NCI-H187 treated with DMSO at 0.1 percent for 48 hours (cell line): ENCODE measurements at places on chromosomes 5 and 9.

DNA sequence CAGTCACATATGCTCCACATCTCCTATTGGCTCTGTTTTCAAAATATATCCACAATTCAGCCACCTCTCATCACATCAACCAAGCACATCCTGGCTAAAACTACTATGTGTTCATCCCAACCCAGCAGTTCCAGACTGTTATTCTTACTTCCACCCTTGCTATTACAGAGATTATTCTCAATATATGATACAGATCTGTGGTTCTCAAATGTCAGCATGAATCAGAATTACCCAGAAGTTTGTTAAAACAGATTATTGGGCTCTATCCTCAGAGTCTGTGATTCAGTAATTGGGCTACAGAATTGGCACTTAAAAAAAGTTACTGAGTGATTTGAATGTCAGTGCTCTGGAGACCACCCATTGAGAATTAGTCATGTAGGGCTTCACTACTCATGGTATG lies 78.8 kb upstream of the IZUMO3 start:
- no peak for DNase-seq

GRCh38 chr9:18979367-18979766 lies 53.6 kb downstream of the SAXO1 start:
- DNase-seq: no peak

GRCh38 chr5:40367255-40367654 lies 312.5 kb upstream of the PTGER4 start:
- DNase-seq: no peak

- DNase-seq: no peak
Measured at GRCh38 chr5:84016085-84016484, 295.4 kb upstream of the HAPLN1 start.

DNA sequence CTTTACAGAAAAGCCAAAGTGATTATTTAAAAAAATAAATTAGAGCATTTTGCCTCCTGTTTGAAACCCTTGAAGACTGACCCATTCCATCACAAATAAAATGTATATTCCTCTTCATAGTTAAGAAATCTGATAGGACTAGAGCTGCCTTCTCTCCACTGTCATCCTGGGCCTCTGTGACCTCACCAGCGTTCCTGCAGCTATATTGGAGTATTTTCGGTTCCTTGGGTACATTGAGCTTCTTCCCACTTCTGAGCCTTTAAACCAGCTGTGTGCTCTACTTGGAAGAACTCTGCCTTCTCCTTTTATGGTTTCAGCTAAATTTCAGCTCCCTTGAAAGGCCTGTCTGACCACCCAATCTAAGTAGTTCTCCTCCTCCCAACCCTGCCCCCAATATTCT lies 99.1 kb upstream of the ABCA1 start:
- no peak for DNase-seq

- DNase-seq: no peak
Measured at GRCh38 chr5:150490296-150490669, 17.6 kb upstream of the NDST1 start.

GRCh38 chr9:37034305-37034937 lies 353 bp upstream of the PAX5 start:
- no peak for DNase-seq

- no peak for DNase-seq
Measured at GRCh38 chr5:145554399-145554798, 280.7 kb downstream of the PRELID2 start.

DNA sequence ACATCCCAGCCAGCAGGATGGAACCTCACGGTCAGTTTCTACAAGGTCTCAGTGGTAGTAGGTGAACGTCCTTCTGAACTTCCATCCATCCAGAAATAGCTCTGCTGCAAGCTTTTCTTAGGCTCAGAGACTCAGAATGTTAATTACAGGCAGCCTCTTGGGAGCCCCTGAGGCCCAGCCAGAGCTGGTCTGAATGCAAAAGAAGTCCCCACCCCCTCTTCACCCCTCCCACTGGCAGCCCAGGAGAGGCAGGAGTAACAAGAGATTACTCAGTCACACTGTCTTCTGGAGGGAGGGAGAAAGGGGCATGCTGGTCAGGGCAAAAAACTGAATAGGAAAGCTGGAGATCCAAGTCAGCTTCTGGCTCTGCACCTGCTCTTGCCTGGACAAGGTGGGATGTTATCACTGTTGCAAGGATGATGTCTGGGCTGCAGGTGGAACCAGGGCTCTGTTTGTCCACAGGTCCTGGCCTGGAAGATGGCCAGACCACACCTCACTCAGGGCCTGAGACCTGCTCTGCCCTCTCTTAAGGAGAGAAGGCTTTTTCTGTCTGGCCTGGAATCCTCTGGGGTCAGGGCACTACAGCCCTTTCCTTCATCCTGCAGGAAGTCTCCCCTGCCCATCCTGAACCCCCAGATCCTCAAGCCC lies 9.1 kb downstream of the ENHO start:
- DNase-seq: no peak

DNA sequence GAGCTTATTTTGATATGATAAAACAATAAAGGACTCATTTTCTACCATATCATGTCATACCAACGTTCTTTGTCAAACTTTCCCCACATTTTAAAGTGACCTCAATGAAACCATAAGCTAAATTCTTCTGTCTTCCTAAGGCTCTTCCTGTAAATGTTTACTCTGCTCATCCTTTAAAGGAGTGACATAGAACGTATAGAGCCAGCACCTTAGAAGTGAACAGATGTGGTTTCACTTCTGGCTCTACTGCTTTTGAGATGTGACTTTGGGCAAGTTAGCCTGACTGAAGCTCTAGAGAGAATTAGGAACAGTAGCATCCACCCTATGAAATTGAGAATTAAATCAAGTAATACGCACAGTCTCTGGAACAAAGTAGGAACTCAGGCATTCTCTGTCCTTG lies 24.1 kb downstream of the SAR1B start:
- no peak for DNase-seq

DNA sequence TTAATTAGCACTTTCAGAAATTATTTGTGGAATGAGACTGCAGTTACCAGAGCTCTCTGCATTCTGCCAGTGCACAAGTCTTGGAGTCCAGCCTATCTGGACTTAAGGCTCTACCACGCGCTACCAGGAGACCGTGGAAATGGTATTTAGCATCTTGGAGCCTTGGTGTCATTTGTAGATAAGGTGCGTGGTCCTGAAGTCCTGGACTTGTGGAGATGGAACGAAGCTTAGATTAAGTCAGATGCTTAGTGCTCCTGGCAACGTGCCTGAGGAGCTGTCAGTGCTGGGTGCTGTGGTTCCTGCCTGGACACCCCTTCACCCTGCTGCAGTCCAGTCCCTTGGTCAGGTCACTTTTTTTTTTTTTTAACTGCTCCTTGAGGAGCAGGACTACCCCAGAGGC lies 59.7 kb downstream of the RCL1 start:
- DNase-seq: no peak

GRCh38 chr5:143031781-143032580 lies 261.8 kb downstream of the ARHGAP26 start:
- DNase-seq: no peak

- no peak for DNase-seq
Measured at GRCh38 chr5:2239201-2239910, 356.6 kb upstream of the IRX4 start.

- DNase-seq: no peak
Measured at GRCh38 chr5:61901997-61902396, 404.0 kb upstream of the KIF2A start.

GRCh38 chr5:39160576-39161213 lies 58.7 kb downstream of the FYB1 start:
- no peak for DNase-seq

DNA sequence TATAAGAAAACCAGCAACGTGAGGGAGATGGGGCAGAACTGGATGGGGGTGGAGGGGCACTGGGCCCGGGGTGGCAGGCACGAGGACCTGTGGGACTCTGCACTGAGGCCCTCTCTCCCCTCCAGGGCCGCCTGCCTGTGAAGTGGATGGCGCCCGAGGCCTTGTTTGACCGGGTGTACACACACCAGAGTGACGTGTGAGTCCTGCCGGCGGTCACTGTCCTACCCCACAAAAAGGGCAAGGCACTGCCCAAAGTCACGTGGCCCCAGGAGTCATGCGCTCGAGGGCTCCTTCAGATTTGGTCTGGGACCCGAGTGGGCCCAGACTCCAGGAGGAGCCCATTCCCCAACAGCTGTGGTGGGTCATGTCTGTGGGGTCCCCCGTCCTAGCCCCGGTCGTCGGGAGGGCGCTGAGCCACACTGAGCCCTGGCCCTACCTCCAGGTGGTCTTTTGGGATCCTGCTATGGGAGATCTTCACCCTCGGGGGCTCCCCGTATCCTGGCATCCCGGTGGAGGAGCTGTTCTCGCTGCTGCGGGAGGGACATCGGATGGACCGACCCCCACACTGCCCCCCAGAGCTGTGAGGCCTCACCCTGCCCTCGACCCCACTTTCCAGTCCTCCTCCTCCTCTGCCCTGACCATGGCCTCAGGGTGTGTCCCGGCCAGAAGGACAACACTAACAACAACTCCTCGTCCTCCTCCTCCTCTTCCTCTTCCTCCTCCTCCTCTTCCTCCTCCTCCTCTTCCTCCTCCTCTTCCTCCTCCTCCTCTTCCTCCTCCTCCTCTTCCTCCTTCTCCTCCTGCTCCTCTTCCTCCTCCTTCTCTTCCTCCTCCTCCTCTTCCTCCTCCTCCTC lies 9.7 kb downstream of the FGFR4 start:
- DNase-seq: no peak

GRCh38 chr5:150138551-150139265 lies 16.9 kb downstream of the PDGFRB start:
- DNase-seq: no peak

GRCh38 chr5:16051246-16051755 lies 128.3 kb downstream of the MARCHF11 start:
- DNase-seq: no peak

- DNase-seq: no peak
Measured at GRCh38 chr9:129646252-129646651, 4.3 kb upstream of the ASB6 start.

DNA sequence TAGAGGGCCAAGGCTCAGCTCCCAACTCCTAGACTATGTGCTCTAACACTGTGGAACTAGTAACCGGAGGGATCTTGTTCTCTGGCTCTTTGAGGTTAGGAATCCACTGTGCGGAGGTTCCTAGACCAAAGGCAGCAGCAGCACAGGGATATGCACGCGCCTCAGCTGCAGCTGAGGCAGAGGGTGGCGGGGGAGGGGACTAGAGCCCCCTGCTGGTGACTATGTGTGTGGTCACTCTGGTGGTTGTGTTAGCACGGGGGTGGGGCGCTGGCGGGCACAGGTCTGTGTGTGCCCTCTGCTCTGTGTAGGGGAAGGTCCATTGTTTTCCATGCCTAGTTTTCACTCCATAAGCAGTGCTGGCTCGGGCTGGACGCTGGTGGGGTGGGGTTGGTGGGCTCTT lies 458.0 kb upstream of the IZUMO3 start:
- DNase-seq: no peak
